KBM-7 (cell line): ENCODE measurements at places on chromosomes 1 and 21.

DNA sequence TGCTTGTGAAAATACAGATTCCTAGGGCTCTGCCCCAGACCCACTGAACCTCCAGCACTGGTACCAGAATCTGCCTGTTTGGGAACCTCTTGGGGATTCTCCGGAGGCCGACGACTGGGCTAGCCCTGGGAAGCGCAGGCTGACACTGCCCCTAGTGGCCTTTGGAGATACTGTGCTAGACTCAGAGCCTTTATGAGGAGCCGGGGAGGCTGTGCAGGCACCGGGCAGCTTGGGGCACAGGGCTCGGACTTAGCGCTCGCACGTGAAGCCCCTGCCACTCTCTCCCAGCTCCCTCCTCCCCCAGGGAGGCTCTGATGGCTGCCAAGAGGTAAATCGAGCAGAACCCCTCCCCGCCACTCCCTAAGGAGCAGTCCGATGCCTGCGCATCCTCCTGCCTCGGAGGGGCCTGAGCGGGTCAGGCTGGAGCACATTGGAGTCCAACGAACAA, 144.6 kb upstream of the TNR start:
- DNase-seq, result peak; percentile 15

DNA sequence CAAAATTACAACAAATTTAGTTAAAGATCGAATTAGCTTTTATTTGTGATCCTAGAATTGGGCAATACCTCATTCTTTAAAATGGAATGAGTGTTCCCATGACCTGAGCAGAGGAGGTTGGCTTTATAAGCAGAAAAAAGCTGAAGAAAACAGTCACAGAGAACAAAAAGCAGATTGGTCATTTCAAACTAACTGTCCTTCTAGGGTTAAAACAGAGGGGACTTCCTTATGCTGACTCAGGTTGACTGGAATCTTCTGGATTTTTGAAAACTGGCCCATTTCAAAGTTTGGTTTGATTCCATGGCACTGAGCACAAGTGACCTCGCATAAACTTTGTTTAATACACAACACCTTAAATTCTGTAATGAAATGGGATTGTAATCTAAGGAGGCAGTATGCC, 17.6 kb downstream of the NFASC start:
- no peak for DNase-seq

DNA sequence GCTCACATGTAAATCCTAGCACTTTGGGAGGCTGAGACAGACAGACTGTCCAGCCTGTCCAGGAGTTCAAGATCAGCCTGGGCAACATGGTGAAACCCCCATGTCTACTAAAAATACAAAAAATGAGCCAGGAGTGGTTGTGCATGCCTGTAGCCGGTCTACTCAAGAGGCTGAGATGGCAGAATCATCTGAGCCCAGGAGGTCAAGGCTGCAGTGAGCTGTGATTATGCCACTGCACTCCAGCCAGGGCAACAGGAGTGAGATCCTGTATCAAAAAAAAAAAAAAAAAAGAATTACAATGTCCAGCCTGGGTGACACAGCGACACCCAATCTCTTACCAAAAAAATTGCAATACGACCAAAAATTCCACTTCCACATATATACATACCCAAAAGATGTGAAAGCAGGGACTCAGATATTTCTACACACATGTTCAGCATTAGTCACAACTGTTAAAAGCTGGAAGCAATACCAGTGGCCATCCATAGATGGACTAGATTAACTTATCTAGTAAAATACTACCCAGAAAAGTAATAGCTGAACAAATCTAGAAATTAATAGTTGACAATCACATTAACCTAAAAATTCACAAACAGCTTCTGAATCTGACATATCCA, 49.2 kb downstream of the ASH1L start:
- no peak for DNase-seq

- DNase-seq, result no peak
Measured at GRCh38 chr1:99445486-99445885, 181.2 kb downstream of the PLPPR4 start.

DNA sequence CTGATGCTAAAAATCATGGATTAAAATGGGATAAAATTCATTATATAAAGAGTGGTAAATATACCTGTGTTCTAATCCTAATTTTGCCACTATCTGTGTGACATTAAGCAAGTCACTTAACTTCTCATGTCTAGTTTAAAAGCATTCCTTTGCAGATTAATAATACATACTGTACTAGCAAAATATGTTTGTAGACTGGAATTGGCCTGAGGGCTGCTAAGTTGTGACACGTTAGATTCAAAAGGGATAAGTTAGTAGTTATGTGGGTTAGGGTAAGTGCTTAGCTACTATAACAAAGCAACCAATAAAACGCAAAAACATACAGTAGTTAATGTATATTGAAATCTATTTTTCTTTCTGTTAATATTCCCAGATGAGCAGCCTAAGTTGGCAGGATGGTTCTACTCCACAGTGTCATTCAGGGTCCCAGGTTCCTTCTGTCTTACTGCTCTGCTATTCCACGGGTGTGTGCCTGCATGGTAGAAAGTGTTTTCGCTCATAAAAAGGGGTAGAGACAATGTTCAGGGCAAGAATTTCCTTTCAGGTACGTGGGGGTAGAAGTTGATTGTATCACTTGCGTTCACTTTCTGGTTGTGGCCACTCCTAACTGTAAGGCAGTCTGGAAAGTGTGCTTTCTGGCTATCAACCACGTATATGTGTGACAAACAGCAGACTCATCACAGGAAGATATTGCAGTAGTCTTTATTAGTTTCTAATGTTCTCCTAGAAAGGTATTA, 239.8 kb downstream of the NFIA start:
- DNase-seq, result no peak
